Frontal cortex (tissue), 4 donors: ENCODE measurements at places on chromosomes 6 and 20.

DNA sequence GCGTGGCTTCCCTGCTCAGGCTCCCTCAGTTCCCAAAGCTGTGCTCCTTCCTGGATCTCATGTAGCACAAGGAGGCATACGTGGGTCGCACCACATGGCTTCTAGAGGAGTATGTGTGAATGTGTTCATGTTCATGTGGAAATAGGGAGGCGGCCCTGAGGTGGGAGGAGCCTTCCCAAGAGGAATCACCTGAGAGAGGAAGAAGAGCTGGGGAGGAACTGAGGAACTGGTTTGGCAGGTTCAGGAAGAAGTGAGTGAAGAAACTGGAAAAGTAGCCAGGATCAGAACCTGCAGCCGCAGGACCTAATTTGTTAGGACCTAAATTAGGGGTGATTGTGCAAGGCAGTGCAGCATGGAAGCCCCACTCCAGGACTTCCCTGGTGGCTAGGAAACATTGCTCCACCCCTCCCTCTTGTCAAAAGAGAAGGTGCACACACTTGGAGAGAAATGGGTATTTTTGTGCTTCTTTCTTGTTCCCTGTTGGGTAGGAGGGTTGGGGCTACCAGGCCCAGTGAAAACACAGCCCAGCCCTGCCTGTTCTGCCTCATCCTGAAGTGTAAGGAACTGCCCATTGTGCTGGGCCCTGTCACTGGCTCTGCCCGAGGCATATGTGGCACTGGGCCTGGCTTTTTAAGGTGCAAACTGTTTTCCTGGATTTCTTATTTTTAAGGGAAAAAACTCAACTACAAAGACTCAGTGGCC lies 20.7 kb downstream of the SYNJ2 start:
- DNase-seq: no peak

DNA sequence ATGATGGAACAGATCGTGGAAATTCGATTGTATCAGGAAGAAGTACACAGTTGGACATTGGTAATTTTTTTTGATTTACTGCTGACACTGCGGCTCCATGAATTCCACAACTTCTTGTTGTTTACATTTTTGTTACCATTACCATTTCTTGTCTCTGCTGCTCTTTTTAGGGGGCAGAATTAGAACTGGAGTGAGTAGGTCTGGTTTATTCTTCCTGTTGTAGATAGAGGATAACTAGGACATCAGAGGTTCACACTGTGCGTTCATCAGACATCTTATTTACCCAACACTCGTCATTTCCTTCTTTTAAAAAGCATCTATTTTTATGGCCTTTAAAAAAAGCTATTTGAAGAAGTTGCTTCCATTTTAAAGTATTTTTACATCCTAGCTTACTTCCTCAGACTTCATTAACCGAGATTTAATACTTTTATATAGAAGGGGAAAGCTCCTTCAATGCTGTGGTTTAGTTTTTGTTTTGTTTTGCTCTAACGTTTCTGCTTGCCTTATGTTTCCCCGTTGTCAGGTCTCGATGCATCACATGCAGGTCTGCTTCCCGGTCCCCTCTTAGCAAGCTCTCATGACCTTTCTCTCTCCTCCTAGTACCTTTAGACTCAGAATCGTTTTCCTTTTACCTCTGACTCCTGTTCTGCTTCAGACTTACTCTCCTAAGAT lies 139.1 kb downstream of the ARID1B start:
- no peak for DNase-seq

DNA sequence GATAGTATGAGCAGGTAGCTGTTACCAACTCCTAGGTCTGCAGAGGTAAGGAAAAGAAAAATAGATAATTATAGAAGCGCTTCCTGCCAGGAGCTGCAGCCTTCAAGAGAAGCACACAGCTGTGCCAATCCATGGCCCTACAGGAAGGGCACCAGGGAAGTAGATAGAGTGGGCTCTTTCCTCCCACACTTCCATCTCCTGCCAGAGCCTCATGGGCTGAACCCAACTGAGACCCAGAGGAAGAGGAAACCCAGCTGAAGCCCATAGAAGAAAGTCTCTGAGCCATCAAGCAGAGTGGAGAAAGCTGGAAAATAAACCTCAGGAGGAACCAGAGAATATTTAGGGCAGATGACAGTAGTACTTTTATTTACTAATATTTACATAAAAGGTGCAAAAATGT lies 146.7 kb upstream of the ATXN1 start:
- DNase-seq: no peak

GRCh38 chr6:5659467-5659866 lies 347.3 kb downstream of the NRN1 start:
- no peak for DNase-seq

- DNase-seq: no peak
These were observed 10.3 kb downstream of the KIF25 start for GRCh38 chr6:168007592-168008338.

DNA sequence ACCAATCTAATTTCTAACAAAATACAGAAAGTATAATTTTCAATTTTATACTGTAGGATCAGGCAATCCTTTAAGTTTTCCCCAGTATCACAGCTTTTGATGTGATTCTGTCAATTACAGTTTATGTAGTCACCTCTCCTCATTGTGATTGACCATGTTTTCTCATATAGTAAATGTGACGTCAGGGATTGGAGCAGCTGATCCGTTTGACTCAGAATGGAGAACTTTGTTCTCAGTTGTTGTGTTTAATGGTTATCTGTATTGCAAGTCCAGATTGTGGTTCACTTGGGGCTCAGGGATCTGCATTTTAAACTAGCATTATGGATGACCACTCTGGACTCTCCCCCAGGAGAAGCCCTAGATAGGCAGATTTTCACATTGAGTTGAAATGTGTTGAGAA lies 90.6 kb downstream of the DNAH8 start:
- DNase-seq: no peak

DNA sequence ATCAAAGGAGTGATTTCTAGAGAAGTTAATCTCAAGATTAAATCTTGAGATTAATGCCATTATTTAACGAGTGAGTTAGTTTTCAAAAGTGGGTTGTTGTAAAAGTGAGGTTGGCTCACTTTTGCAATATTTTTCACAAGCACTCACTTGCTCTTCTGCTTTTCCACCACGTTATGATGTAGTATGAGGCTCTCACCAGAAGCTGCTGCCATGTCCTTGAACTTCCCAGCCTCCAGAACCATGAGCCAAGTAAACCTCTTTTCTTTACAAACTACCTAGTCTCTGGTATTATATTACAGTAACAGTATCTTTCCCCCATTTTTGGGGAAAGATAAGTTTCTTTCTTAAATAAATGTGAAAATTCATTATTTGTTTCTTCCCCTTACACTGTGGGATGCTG lies 227.6 kb upstream of the ZFP64 start:
- no peak for DNase-seq

DNA sequence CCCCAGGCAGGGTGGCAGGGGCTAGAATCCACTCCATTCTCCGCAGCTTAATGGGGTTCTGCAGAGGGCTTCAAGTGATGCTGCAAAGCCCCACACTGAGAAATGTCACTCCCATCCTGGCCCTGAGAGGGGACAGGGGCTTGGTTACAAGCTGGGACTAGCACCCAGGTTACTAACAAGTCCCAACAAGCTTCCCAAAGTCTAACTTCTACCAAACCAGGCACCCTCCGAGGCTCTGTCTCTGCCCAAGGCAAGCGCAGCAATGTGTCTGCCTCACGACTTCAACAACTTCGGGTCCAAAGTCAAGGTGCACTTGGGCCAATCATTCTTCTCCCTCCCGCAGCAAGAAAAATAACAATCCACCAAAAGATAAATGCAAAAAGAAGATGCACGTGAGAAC lies 45.6 kb downstream of the NFATC2 start:
- no peak for DNase-seq

GRCh38 chr6:45791211-45792168 lies 224.2 kb downstream of the CLIC5 start:
- DNase-seq: no peak

DNA sequence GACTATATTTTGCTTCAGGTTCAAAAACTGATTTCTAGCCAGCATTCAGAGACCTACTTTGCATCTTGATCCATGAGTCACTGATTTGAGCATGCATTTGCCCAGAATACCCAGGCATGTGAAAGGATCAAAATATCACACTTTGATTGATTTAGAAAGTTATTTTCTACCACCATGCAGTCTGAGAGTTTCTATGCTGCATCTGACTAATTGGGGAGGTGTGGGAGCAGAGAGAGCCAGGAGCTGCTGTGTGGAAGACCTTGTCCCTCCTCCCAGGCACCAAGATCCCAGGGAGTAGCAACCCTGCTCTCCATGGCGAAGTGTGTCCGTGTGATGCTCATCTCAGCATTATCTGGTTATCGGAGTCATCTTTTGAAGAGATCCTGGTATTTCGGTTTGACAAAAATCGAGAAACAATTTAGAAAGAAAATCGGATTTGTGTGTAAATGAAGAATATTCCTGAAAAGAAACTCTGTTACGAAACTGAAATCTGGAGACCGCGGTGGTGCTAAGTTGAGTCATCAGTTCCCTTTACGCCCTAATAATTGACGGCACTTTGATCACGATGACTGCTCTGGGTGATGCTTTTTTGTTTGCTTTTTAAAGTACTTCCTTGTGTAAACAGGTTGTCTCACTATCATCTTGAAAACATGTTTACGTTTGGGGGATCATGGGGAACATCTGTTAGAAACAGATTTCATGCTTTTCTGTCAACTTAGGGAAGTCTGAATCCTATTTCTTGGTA lies 193.4 kb downstream of the BACH2 start:
- DNase-seq: no peak

- DNase-seq: peak; percentile 30
These were observed 142.2 kb downstream of the NFATC2 start for GRCh38 chr20:51400051-51400926.

GRCh38 chr6:3644739-3645012 lies 106.8 kb downstream of the PXDC1 start:
- DNase-seq: peak; percentile 30

GRCh38 chr6:139738801-139739455 lies 364.5 kb upstream of the CITED2 start:
- no peak for DNase-seq

- DNase-seq: no peak
These were observed 4.9 kb downstream of the PREX1 start for GRCh38 chr20:48822879-48823385.

- DNase-seq: no peak
These were observed 8.7 kb upstream of the CCN5 start for GRCh38 chr20:44706301-44707017.

DNA sequence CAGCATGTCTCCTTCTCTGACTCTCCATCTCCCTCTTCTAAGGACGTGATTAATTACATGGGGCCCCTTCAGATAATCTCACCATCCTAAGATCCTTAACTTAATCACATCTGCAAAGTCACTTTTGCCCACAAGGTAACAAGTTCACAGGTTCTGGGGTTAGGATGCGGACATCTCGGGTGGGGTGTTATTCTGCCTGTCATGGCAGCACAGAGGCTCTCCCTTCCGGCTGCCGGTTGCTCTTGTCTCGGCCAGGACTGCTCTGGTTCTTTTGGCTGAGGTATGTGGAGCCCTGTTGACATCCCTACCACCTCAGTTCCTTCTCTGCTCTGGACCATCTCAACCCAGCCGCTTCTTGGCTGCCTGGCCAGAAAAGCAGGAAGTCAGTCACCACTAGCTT lies 4.2 kb upstream of the CST11 start:
- no peak for DNase-seq

DNA sequence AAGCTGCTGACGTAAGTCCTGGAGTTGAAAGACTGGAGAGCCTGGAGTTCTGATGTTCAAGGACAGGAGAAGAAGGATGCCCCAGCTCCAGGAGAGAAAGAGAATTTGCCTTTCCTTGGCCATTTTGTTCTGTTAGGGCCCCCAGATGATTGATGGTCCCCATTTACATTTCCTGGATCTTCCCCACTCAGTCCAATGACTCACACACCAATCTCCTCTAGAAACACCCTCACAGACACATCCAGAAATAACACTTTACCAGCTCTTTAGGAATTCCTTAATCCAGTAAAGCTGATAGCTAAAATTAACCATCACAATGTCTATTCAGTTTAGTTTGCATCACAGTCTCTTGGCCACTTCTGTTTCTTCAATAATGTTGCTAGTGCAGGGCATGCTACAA lies 260.2 kb upstream of the IRAK1BP1 start:
- no peak for DNase-seq

DNA sequence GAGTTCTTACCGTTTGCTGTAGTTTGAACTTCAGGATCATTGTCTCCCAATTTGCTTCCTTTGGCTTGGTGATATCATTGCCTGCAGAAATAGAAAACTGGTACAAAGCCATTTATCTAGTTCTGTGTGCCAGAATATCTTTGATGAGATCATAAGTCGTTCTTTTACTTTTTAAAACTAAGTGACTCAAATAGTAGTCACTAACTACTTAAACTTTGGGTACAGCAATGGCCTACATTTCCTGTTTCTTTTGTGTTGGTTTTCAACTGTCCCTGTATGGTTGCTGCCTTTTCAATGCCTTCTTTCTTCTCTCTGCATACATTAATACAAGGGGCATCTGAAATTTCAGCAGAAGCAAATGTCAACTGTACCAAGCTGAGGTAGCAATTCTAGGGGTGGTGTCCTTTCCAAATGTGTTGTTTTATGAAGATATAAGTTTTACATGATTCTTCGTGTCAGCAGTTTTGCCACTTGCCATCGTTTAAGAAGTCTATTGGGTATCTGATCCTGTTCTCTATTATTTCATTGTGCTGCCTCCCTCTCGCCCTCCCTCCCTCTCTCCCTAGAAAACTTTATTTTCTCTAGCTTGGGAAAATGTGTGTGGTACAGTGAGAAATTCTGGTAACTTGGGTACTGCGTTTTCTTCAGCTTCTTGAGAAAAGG lies 238.5 kb downstream of the FARS2 start:
- no peak for DNase-seq

DNA sequence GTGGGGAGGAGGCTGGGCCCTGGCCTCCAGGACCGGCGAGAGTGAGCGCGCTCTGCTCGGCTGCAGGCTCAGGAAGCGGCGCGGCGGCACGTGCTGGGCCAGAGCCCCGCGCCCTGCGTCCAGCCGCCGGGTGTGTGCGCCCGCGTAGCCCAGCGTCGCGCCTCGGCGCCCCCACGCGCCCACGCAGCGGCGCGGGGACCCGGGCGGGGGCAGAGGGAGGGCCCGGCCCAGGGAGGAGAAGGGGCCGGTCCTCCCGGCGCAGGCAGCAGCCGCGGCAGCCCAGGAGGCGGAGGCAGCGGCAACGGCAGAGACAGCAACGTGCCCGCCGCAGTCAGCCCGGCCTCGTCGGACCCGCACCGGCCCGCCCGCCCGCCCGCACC lies at the start of gene EYA2:
Gene EYA2 (plus strand): TSS at position 265 of the 380 bp plus-strand sequence. CDS start 95,168 bp downstream, outside the sequence.
- peak; percentile 51 for DNase-seq

DNA sequence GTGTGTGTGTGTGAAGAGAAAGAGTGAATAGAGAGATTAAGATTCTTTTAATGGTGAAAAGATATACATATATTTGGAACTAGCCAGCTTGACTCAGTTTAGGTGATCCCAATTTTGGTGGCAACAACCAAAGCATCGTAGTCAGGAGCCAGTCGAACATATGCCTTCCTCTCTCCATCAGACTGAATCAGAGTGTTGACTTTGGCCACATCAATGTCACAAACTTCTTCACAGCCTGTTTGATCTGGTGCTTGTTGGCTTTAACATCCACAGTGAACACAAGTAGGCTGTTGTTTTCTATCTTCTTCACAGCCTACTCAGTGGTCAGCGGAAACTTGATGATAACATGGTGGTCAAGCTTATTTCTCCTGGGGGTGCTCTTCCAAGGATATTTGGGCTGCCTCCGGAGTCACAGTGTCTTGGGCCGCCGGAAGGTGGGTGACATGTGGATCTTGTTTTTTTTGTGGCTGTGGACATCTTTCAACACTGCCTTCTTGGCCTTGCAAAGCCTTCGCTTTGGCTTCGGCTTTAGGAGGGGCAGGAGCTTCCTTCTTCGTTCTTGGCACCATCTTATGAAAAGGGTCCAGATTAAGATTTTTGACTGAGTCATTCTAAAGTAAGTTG lies 3.4 kb downstream of the HLA-F start:
- DNase-seq: no peak

- peak; percentile 52 for DNase-seq
These were observed 38.0 kb upstream of the TOP1 start for GRCh38 chr20:40990542-40991120.
